ENCODE measurements at places on chromosomes 11 and 22. TPM values are rescaled to one million over a fixed set of nuclear protein-coding genes. Genes with fewer than 3 reads are reported as not detected.

The NRXN2 gene
- 8.9 TPM for polyA plus RNA-seq

The CCDC88B gene
- 32.3 TPM for polyA plus RNA-seq

GRCh38 chr11:120501440-120501839, 10.1 kb upstream of the GRIK4 start:
- H3K4me1 ChIP-seq = no peaks in the 10 kb centered on the region
- no peak for DNase-seq
- H3K27me3 ChIP-seq = no peaks in the 10 kb centered on the region
- no peak overlapping the region for H3K4me3 ChIP-seq

- H3K4me3 ChIP-seq = no peak overlapping the region
- H3K27ac ChIP-seq = no peak overlapping the region
- no peaks in the 10 kb centered on the region for H3K27me3 ChIP-seq
- H3K36me3 ChIP-seq = no peaks in the 10 kb centered on the region
These were observed 11.5 kb downstream of the SLC22A12 start for GRCh38 chr11:64602466-64603070.
